ENCODE measurements at places on chromosomes 4 and X.

- no peaks in the 10 kb centered on the region for H3K27me3 ChIP-seq
- H3K36me3 ChIP-seq: peaks cover 62% of the 10 kb centered on the region
- no peak for DNase-seq
These were observed 23.4 kb downstream of the DHX15 start for GRCh38 chr4:24560868-24561368.

GRCh38 chr4:127667116-127667515, 34.4 kb downstream of the INTU start:
- H3K4me1 ChIP-seq: no peaks in the 10 kb centered on the region
- peaks cover 2% of the 10 kb centered on the region for H3K36me3 ChIP-seq

- H3K4me3 ChIP-seq: no peak overlapping the region
- peaks cover 2% of the 10 kb centered on the region for H3K36me3 ChIP-seq
- no peaks in the 10 kb centered on the region for H3K27me3 ChIP-seq
- no peak for DNase-seq
- no peak overlapping the region for H3K27ac ChIP-seq
These were observed 587.9 kb downstream of the TLL1 start for GRCh38 chr4:166460769-166461550.

GRCh38 chr4:119087121-119087520, 48.5 kb upstream of the MYOZ2 start:
- no peak overlapping the region for H3K4me3 ChIP-seq
- DNase-seq: no peak
- H3K27me3 ChIP-seq: no peaks in the 10 kb centered on the region
- H3K36me3 ChIP-seq: no peaks in the 10 kb centered on the region
- no peaks in the 10 kb centered on the region for H3K4me1 ChIP-seq

- no peak overlapping the region for H3K4me3 ChIP-seq
- H3K27me3 ChIP-seq: no peaks in the 10 kb centered on the region
- no peaks in the 10 kb centered on the region for H3K4me1 ChIP-seq
These were observed 61.2 kb upstream of the CAMK2D start for GRCh38 chr4:113822555-113823290.

DNA sequence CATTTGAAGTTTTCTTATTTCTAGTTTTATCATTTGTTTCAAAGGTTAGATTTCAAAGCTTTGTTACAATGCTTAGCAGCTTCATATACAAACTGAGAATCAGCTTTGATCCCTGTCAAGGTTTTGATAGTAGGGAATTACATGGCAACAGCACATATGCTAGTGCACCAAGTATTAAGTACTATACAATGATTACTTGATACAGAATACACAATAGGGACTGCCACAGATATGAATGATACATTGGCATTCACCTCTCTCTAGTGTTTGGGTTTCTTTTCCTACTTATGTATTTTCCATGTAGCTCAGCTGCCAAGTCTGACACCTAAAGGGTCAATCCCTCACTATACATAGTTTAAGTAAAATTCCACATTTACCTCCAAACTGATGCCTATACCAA, 344.0 kb downstream of the FAT4 start:
- no peaks in the 10 kb centered on the region for H3K36me3 ChIP-seq
- no peak overlapping the region for H3K27ac ChIP-seq
- no peak overlapping the region for H3K4me3 ChIP-seq
- H3K27me3 ChIP-seq: no peaks in the 10 kb centered on the region
- no peaks in the 10 kb centered on the region for H3K4me1 ChIP-seq

DNA sequence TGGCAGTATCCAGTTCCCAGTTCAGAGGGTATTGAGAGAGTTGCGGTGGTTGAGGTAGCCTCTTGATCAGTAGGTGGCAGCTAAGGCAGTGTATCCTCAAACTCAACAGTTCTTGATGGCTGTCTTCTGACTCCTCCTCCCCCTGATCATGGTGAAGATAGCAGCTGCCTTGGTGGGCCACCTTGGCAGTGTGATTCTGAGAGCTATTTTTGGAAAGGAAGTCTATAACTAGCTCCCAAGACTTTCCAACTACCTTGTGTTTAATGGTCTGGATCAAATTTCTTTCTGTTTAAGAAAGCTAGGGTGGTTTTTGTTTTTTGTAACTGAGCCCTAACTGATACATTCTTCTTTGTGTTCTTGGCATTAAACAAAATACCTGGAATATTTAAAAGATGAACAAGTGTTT, 10.5 kb upstream of the TBC1D19 start:
- H3K4me1 ChIP-seq: no peaks in the 10 kb centered on the region
- H3K27ac ChIP-seq: no peak overlapping the region
- no peaks in the 10 kb centered on the region for H3K36me3 ChIP-seq
- no peak overlapping the region for H3K4me3 ChIP-seq
- DNase-seq: no peak
- H3K27me3 ChIP-seq: no peaks in the 10 kb centered on the region

DNA sequence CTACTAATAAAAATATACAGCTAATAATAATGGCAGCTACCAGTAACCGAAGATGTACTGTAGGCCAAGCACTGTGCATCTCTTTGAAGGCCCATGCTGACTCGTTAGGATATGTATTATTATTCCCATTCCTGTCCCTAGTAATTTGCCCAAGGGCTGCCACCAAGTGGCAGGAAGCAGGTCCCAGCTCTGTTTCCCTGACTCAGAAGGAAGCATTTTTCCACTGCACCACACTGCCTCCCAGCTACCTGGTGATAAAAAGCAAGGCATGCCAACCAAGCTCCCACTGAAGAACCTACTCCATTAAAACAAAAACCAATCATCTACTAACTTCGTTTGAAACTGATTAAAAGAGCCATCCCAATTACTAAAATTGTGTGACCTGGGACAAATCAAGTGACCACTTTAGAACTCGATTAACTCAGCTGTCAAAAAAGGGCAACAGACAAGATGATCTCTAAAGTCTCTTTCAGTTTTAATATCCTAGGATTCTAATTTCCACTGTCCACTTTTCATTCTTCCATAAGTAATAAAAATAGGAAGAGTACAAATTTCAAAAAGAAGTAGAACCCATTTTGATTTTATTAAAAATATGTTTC, 24.3 kb upstream of the PGM2 start:
- no peak overlapping the region for H3K27ac ChIP-seq
- H3K4me1 ChIP-seq: no peaks in the 10 kb centered on the region
- H3K27me3 ChIP-seq: no peaks in the 10 kb centered on the region
- no peak overlapping the region for H3K4me3 ChIP-seq
- DNase-seq: peak; percentile 80

- no peaks in the 10 kb centered on the region for H3K36me3 ChIP-seq
- peak; percentile 40 for DNase-seq
- no peaks in the 10 kb centered on the region for H3K4me1 ChIP-seq
- H3K4me3 ChIP-seq: no peak overlapping the region
These were observed 21.6 kb downstream of the TSPAN6 start for GRCh38 chrX:100615005-100615404.
